Renal cortex interstitium (tissue), 15 donors: ENCODE measurements at places on chromosomes 4 and X.

- no peak for DNase-seq
Measured at GRCh38 chr4:81166458-81167160, 48.4 kb downstream of the PRKG2 start.

DNA sequence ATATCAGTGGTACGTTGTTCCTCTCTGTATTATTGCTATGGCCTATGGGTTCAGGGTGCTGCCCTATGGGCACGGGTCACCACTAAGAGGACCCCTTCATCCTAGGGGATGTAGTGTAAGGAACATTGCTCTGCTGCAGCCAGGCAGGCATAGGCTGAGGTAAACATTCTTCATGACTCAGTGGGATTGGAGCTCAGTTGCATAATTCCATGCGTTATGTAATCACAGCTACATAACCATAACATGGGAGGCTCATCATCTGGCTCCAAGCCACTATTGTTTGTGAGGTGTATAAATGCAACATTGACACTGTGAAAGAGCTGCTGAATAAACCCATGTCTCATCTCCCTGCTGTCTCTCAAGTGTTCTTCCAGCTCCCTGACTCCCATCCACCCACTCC is 375.2 kb downstream of the MAGEE1 start:
- DNase-seq = no peak

DNA sequence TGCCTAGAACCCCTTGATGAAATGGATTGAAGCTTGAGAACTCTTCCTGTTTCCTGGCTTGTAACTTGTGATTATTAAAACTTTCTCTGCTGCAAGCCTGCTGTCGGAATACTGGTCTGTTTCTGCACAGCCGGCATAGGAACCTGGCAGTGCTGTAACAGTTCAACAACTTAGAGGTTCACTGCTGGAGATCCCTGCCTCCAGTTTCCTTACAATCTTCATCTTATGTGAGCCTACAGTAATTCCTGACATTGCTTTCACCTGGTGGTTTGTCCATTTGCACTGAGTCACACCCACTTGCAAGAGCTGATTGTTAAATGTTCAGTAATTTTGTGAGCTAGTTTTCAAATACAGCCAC is 1.3 kb upstream of the SEPSECS start:
- no peak for DNase-seq

DNA sequence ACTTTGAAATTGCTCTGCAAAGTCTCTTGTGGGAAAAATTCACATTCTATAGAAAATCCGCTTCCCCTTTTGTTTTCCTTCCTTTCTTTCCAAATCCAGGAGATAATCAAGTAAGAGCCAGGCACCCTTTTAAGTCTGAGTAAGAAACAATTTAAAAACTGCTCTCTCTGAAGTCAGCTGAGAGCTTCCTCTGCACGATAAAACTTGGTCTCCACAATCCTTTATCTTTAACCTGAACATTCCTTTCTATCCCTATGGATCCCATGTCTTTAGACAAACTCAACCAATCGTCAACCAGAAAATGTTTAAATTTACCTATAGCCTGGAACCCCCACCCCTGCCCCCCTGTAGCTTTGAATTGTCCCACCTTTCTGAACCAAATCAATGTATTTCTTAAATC is 1723.6 kb upstream of the AGA start:
- no peak for DNase-seq

GRCh38 chr4:118865091-118865708 is 23.5 kb upstream of the SYNPO2 start:
- DNase-seq = no peak

DNA sequence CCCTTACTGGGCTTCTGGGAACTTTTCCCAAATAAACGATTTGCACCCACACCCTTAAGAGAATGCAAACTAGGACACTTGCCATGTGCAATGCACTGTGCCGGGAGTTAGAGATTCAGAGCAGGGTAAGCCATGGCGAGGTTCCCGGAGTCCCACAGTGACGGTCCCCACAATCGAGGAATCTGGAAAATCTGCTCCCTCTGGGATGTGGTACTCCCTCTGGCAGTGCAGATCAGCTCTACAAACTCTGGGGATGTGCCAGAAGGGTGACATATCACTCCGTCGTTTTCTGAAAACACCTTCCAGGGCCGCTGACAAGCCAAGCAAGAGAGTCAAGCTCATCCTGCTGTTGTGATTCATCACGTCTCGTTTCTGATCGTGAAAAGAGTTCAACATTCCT is 537.5 kb downstream of the BCOR start:
- no peak for DNase-seq

DNA sequence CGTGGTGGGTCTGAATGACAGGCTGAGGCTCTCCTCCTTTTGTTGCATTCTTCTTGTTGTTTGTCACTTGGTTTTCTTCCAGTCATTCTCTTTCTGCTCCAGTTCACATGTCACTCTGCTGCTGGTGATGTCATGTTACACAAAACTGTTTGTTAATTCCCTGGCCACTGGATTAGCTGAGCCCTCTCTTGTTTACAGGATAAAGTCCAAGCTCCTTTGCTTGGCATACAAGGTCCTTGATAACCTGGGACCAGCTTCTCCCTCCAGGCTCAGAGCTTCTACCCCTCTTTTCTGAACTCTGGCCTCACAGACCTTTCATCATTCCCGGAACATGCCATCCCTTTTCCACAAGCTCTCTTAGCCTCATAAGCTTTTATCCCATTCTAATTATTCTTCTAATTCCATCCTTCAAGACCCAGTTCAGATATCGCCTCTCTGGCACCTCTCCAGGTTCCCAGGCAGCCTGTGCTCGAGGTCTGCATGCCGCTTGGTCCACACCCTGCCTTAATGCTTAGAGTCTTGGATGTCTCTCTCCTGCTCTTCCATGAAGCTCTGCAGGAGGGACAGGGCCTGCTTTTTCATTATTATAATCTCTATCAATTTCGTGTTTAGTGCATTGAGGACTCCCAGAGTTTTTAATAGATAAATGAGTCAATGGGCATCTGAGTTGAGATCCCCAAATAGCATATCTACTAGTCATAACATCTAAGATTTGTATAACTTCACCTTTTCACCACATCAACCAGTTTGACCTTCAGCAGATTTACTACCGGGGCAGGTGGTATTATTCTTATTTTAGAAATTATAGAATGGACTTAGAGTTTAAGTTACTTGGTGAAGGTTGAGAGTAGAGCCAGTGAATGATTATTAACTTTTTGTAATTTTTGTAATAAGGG is 98.7 kb downstream of the TMEM131L start:
- DNase-seq = no peak

DNA sequence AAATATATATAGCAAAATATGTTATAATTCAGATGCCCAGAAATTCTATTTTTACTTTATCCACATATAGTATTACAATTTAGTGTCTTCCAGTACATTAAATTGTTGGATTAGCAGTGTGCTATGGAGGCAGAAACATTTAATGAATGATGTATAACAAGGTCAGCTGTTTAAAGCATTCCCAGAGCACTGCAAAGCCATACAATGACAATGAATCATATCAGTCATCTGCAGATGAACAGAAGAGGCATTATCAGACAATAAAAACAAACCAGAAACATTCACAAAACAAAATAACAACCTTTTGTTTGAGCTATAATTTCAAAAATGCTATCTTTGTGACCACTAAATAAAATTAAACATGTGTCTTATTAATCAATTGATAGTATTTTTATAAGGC is 524.2 kb downstream of the FAT4 start:
- no peak for DNase-seq

- no peak for DNase-seq
Measured at GRCh38 chr4:148044912-148045352, 313.0 kb downstream of the ARHGAP10 start.

DNA sequence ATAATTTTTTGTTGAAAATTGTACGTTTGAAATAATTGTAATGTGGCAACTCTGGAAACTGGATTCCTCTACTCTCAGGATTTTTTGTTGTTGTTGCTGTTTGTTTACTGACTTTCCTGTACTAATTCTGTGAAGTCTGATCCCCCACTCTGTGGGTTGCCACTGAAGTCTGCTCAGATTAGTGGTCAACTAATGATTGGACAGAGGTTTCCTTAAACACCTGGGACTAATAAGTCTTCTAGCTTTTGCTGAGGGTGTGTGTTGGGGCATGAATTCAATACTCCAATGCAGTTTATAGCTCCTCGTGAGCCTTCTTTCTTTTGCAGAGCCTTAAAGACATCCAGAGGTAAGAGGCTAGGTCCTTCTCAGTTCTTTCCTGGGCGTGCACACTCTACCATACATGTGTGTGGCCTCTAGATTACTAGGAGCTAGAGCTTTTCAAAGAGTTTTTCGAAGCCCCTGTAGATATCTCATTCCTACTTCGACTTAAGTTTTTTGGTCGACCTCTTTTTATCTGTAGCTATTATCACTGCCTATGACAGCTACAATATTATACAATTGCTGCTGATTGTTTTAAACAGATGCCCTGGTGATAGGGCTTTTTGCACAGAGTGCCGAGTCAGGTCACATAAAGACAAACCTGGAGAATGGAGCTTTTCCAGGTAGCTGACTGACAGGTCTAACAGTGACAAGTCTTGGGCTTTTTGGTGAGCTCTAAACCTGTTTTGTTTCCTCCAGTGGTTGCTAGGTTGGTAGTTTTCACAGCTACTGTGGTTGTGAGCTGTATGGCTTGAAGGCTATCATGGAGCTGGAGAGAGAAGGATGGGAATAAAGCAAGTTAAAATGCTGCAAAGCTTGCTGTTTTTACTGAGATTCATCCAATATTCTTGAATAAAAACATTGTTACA is 34.0 kb downstream of the BMP2K start:
- no peak for DNase-seq

GRCh38 chr4:148216866-148217814 is 225.1 kb downstream of the NR3C2 start:
- no peak for DNase-seq

DNA sequence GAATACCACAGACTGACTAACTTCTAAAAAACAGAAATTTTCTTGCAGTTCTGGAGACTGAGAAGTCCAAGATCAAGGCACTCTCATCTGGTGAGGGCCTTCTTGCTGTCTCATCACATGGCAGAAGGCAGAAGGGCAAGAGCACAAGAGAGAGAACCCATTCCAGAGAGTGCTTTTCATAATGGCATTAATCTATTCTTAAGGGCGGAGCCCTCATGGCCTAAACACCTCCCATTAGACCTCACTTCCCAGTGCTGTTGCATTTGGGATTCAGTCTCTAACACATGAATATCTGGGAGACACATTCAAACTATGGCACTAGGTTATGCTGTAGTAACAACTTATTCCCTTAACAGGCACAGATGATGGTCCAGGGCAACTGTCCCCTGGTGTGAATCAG is 37.1 kb upstream of the TLR2 start:
- DNase-seq = no peak

GRCh38 chr4:127667772-127668171 is 35.0 kb downstream of the INTU start:
- DNase-seq = no peak

DNA sequence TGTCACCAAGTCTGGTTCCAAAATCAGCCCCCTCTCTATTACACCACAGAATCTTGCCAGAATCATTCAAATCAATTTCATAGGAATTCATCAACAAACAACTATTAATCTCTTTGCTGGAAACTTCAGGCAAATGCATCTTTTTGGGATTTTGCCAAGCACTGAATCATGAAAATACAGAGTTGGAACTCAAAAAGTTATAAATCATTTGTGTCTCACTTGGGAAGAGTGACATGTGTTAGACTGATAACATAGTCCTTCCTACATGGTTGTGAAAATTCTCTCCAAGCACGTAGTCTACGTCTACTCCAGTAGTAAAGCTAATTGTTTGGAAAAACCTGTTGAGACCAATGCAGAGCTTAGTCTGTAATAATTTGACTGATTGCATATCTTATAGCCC is 19.0 kb downstream of the CXCL8 start:
- DNase-seq = no peak

- DNase-seq = no peak
Measured at GRCh38 chr4:79466621-79467020, 58.6 kb upstream of the GK2 start.

DNA sequence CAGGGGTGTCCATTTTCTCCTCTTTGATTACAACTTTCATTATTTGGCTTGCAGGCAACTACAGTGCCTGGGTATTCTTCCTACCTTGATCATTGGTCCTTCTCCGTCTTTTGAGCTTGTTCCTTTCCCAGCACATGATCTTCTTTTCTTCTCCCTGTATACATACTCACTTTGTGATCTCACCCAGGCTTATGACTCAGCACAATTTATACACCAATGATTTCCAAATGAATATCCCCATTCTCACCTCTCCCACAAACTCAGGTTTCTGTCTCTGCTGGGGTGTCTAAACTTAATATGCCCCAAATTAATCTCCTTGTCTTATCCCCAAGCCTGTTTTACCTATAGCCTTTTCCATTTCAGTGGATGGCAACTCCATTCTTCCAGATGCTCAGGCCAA is 19.5 kb upstream of the C4orf54 start:
- DNase-seq = no peak

DNA sequence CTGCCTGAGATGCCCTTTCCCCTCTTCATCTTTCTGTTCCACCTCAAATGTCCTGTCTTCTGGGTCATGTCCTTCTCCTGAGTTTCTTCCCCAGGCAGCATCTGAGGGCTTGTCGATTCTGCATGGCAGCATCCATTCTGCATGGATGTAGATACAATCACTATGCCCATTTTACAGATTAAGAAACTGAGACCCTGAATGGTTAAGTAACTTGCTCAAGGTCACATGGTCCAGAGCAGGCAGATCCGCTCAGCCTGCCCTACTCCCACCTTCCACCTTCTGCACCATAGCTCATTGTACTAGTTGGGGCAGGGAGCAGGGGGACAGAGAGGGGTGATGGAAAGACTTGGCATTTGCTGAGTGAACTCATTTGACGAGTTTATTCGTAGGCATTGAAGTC is 32.0 kb downstream of the ZNF185 start:
- DNase-seq = no peak

DNA sequence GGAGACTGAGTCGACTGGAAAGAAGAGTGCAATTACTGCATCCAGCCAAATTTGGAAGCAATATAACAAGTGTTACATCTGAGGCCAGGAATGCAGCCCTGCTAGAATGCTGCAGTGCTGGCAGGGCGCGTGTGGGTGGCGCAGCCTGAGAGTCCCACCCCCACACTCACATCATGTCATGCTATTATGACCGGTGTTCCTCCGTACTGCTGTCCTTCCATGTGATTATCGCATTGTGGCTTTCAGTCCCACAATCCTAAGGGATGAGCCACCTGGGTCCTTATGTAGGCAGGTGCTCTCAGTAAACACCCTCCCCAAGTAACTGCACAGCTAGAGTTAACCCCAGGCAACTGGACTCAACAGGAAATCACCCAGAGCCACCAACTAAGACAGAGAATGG is 122.6 kb upstream of the CPEB2 start:
- no peak for DNase-seq

DNA sequence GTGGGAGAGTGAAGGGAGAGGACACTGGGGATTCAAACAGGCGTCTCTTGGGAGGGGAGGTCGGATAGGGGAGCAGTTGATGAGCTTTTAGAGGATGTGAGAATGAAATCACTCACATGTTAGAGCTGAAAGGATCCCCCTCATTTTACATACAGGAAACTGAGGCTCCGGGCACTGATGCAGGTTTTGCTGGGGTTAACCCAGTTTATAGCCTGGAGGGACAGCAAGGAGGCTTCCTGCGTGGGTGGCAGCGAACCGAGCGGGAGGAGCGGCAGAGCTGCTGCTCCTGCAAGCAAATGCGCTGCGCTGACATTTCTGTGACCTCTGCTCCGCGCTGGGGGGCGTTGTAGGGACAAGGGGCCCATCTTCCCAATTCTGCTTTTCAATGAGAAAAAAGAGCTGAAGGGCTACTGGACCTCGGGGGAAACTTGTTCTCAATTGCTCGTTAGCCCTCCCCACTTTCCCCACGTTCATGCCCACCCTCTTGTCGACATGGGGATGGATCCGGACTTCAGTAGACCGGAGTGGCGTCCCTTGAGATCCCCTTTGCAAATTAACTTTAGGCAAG is 1.2 kb upstream of the NEUROG2 start:
- no peak for DNase-seq
